ENCODE measurements at places on chromosomes 3 and 15. TPM values are rescaled to one million over a fixed set of nuclear protein-coding genes. Genes with fewer than 3 reads are reported as not detected.

XYLB gene
- 2.6 TPM for total RNA-seq

VPS8 gene
- 59.1 TPM for total RNA-seq

CASR gene
- total RNA-seq, result not detected

ITGB5 gene
- 2.0 TPM for total RNA-seq

GUCA1C gene
- not detected for total RNA-seq

TLR9 gene
- 2.0 TPM for total RNA-seq
